GM04504 (cell line): ENCODE measurements at places on chromosomes 6 and 20.

GRCh38 chr20:48826883-48827771, 672 bp downstream of the PREX1 start:
- DNase-seq = no peak

DNA sequence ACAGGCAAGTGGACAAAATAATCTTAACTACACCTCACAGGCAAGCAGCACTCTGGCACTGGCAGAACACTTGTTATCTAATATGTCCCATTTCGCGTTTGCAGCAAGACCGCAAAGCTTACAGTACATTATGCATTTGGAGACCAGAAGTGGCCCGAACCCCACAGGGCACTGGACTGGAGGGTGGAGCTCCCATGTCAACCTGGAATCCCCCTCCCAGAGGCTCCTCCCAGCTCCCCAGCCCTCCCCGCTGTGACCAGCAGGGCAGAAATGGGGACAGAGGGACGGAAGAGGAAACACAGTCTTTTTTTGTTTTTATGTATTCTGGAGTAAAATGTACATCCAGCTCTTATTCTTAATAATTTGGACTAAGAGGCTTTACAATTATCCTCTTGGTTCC, 263.7 kb downstream of the SMOC2 start:
- DNase-seq = no peak

- DNase-seq = no peak
Measured at GRCh38 chr20:46172455-46172854, 54.3 kb downstream of the CD40 start.

GRCh38 chr20:61733216-61733615, 332.5 kb downstream of the TAF4 start:
- no peak for DNase-seq

DNA sequence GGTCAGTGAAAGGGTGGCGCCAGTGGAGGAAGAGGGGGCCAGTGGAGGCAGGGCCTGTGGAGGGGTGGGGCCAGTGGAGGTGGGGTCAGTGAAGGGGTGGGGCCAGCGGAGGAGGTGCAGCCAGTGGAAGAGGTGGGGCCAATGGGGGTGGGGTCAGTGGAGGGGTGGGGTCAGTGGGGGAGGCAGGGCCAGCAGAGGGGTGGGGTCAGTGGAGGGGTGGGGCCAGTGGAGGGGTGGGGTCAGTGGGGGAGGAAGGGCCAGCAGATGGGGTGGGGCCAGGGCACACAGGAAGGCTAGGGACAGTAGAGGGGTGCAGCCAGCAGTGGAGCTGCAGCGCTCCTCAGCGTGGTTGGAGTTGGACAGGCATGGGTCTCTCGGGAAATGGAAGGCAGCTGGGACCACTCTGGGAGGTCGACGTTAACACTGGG, 18.7 kb downstream of the ADRM1 start:
- DNase-seq = no peak

DNA sequence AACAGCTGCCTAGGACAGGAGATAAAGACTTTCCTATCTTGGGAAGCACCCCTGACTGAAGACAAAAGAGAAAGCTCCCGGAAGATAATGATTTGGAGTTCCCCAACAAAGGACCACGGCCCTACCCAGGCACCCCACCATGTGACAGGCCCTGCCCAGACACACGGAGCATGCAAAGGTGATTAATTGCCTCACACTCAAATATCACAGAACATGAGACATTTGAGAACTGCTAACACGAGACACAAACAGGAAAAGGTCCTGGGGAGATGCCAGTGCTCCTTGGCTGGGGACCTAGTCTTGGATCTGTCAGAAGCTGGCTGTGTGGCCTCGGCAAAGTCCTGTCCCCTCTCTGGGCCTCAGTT, 82.5 kb upstream of the PTPN1 start:
- no peak for DNase-seq
